MCF 10A (cell line): ENCODE measurements at places on chromosomes 7 and 10.

GRCh38 chr7:85554236-85555178, 367.7 kb upstream of the SEMA3D start:
- DNase-seq: peak; percentile 54

DNA sequence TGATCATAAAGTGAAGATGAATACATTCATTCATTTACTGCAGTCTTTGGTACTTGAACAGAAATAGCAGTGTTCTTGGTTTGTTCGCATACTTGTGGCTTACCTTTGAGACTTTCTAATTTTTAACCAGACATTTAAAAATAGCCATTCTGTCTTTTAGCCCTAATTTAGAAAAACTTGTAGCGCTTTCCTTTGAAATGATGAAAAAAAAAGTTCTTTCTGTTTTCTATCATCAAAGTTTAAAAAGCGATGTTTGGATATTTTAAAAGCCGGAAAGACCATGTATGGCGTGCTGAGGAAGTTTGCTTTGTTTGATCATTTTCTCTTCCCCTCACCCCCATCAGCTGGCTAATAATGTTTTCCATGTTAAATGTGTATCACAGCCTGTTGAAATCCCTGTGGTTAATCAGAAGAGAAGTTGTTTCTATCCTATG, 116.3 kb downstream of the CUX1 start:
- no peak for DNase-seq

- peak; percentile 43 for DNase-seq
Observed at GRCh38 chr7:107998150-107998549, 4.8 kb downstream of the LAMB1 start.

DNA sequence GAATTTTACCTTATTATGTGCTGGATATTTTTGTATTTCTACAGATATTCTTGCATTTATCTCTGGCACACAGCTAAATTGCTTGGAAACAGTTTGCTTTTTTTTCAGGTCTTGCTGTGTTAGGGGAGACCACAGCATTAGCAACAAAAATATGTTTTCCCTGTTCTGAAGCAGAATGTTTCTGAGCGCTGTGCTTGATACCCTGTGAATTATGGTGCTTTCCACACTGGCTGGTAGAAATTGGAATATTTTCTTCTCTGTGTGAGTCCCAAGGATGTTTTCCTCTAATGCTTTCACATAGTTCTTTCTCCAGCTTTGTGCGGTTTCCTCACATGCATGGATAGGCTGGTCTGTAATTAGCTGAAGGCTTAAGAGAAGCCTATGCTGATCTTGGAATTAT, 651.6 kb upstream of the IGFBP3 start:
- no peak for DNase-seq

DNA sequence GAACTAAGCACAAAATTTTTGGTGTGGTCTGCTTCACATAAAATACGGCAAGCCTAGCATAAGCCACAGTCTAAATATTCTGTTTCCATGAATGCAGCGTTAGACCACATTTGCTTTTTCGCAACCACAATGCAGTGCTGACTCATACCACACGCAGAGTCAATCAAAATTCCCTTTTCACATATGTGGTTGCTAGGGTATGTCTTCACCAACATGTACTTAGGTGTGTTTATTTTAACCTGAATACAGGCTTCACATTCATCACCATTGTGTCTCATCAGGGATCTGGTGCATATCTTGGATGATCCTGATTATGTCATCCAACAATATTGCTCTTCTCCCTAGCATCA, 90.8 kb downstream of the CHN2 start:
- peak; percentile 93 for DNase-seq

DNA sequence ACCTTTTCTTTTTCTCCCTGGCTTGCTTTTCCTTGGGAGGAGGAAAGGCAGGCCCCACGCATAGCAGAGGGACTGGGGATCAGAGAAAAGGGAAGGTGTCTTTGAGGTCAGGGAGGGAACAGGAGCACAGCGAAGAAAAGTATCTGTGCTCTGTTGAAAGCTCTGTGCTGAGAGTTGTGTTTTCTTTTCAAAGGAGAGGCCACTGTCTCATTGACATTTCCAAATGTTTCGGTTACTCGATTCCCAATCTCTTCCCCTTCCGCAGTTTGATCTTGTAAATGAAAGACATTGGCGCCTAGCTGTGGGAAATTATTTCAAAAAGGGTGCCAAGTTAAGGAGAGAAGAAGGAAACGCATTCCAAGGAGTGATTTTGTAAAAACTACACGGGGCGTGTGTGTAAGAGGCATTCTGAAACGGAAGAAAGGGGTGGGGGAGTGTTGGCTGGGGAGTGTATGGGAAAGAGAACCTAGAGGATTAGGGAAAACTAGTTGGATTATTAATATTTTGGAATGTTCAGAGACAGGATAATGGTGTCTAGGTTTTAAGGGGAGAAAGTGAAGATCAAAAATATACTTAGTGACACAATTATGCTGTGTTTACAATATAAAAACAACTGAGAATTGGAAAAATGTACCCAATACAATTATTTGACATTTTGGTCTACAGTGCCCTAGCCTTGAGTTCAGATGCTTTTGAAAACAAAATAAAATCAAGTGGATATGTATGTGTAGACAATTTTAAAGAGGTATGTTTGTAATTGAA, 708 bp downstream of the KLHDC10 start:
- no peak for DNase-seq

DNA sequence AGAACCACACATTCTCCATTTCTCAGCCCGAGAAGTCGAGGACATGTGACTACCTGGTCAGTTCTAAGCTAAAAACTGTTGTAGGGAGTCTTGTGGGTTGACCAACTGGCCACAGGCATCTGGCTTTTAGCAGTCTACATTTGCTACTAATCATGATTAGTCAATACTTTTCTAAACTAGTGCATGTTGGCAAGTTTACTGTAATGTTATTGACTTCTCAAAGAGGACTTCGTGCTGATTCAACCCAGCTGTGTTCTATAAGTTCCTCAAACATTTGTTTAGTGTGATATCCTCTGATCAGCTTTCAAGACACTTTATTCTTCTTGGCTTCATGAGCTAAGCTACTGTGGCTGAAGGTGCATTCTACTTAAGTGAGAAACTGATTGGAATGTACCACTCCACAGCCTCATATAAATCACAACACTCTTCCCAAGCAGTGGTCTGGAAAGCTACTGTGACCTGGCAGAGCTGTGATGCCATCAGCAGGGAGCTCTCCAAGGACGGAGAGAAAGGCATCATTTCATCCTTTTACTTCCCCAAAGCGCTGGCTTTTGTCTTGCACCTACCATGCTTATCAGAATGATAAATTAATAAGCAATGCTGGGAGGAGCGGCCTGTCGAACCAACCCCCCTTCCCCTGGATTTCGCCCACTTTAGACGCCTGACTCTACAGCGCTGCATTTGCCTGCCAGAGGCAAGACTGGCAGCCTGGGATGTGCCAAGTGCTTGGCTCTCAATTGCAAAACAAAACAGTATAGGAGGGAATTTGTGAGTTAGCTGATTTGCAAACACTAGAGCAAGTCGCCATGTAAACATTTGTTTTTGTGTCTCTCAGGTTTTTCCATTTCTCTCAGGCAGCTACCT, 206.7 kb upstream of the PLXNA4 start:
- DNase-seq: no peak

- peak; percentile 90 for DNase-seq
Observed at GRCh38 chr10:70803775-70804420, 11.8 kb upstream of the SGPL1 start.

DNA sequence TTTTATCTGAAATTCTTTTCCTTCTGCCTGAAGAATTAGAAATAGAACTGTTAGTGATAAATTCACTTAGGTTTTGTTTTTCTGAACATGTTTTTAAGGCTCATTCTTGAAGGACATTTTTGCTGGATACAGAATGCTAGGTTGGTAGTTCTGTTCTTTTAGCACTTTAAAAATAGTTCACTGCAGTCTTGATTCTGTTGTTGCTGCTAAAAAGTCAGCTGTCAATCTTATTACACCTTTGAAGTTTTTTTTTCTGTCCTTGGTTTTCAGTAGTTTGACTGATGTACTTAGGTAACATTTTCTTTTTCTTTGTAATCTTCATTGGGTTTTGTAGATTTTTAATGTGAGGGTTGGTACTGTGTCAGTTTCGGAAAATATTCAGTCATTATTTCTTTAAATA, 48.7 kb downstream of the C1GALT1 start:
- no peak for DNase-seq

DNA sequence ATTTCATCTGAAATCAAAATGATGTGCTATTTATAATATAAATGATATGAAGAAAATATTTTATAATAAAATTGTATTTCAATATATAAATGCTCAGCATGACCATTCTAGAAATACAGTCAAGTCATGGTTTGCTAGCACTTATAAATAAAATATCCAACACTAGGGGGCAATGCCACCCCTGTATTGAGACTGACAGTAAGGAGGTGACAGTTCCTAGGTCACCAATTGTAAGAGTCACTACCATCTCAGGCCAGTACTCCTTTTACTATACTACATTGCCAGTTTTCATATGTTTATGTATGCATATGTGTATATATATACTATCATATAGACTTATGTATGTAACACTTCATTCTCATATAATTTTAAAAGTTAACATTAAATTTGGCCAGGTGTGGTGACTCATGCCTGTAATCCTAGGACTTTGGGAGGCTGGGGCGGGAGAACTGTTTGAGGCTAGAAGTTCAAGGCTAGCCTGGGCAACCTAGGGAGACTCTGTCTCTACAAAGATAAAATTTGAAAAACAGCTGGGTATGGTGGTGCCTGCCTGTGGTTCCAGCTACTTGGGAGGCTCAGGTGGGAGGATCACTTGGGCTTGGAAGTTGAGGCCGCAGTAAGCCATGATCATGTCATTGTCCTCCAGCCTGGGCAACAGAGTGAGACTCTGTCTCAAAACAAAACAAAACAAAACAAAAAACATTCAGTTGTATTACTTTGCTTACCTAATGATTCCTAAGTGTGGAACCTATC, 2.4 kb upstream of the CNOT4 start:
- DNase-seq: peak; percentile 80

GRCh38 chr7:143230602-143231457, 9.0 kb downstream of the TAS2R40 start:
- DNase-seq: no peak

GRCh38 chr7:83613232-83613631, 35.7 kb downstream of the SEMA3E start:
- no peak for DNase-seq

GRCh38 chr10:14048930-14049613, 281.7 kb downstream of the FRMD4A start:
- DNase-seq: peak; percentile 46

GRCh38 chr7:80637911-80638765, at the start of gene CD36:
Gene CD36 (plus strand): TSS chr7:80638642. CDS start chr7:80646741, 8,099 bp downstream.
- DNase-seq: no peak

DNA sequence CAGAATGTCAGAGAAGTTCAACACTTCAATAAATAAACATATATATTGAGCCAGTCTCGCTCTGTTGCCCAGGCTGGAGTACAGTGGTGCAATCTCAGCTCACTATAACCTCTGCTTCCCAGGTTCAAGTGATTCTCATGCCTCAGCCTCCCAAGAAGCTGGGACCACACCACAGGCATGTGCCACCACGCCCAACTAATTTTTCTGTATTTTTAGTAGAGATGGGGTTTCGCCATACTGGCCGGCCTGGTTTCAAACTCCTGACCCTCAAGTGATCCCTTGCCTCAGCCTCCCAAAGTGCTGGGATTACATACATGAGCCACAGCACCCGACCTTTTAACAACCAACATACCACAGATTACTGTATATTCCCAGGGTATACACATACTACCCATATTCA, 134.2 kb downstream of the JMJD1C start:
- peak; percentile 4 for DNase-seq

- DNase-seq: no peak
Observed at GRCh38 chr7:141013345-141013715, 1.4 kb downstream of the MRPS33 start.

GRCh38 chr10:8908013-8908412, 853.5 kb downstream of the GATA3 start:
- DNase-seq: no peak

DNA sequence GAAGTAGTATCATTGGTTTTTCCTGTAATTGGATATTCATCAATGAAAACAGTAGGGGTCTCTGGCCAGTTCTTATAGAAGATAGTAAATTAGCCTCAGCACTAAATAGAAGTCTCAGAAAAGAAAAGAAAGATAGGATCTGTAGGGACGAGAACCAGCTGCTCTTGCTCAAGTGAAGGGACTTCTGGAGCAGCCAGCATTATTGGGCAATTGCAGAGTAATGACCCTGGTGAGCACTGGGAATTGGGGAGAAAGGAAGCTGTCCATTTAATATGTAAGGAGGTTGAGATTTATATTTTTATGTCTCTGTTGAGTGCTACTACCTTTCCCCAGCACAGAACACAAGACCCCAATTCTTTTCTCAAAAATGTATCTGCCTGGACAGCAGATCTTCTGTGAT, 61.2 kb upstream of the WNT16 start:
- DNase-seq: no peak

GRCh38 chr10:30786131-30786530, 156.6 kb upstream of the LYZL2 start:
- DNase-seq: no peak

- DNase-seq: no peak
Observed at GRCh38 chr7:79507131-79507530, 53.7 kb upstream of the MAGI2 start.

DNA sequence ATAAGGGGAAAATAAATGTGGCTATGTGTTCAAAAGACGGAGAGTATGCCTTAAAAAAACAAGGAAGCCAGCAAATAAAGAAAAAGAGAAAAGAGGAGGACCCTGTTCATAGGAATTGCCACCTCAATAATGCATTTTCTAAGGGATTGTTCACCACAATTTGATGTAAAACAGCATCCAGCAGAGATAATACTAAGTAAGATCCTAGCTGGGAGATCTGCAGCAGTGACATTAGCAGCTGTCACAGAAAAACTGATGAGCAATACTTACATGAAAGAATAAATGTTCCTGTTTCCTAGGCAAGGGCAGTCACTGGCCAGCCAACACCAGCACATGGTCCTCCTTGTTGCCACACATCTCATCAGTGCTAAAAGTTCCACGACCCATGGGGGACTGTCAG, 391.5 kb downstream of the SORCS1 start:
- DNase-seq: no peak

DNA sequence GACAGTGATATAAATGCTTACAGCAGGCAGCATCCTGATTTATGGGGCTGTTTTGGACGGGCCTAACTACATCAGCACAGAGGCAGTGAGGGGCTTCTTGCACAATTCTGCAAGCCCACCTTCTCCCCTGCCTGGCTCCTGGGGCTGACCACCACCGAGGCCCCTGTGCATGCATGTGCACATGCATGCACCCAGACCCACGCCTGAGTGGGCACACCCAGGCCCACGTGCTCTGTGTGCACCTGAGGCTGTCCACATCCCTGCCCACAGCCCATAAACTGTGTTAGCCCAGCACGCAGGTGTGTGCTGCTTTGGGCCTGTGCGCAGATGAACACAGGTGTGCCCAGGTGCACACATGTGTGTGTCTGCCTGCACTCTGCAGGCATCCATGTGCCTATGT, 40.0 kb downstream of the ZMIZ1 start:
- no peak for DNase-seq
